ENCODE measurements at places on chromosomes 1 and 21. TPM values are rescaled to one million over a fixed set of nuclear protein-coding genes. Genes with fewer than 3 reads are reported as not detected.

The AMY2A gene
- 0.42 TPM for total RNA-seq

The KRTAP6-3 gene
- not detected for total RNA-seq

The OR6N1 gene
- total RNA-seq, result not detected

The ABCA4 gene
- total RNA-seq, result 0.22 TPM

The CLCNKA gene
- total RNA-seq, result 0.10 TPM

The RNF115 gene
- 9.5 TPM for total RNA-seq

The MYOG gene
- total RNA-seq, result not detected

The IL20 gene
- not detected for total RNA-seq

The LAD1 gene
- total RNA-seq, result 56.1 TPM

The CFHR1 gene
- 0.34 TPM for total RNA-seq

The KRTAP10-1 gene
- not detected for total RNA-seq

The SGIP1 gene
- 0.15 TPM for total RNA-seq

The GPR61 gene
- total RNA-seq, result not detected

The DENND2C gene
- 3.6 TPM for total RNA-seq

The C1QB gene
- 0.32 TPM for total RNA-seq

The TMCC2 gene
- 2.7 TPM for total RNA-seq

The TIE1 gene
- not detected for total RNA-seq

The ZNF436 gene
- 8.1 TPM for total RNA-seq

The CNR2 gene
- 0.05 TPM for total RNA-seq

The LRRC71 gene
- not detected for total RNA-seq

The MRTO4 gene
- 79.3 TPM for total RNA-seq

The NPHS2 gene
- not detected for total RNA-seq

The TMEM79 gene
- 6.3 TPM for total RNA-seq

The FALEC gene
- total RNA-seq, result 0.59 TPM

The TAL1 gene
- 0.05 TPM for total RNA-seq

The MUL1 gene
- 24.7 TPM for total RNA-seq
